GM04504 (cell line): ENCODE measurements at places on chromosomes 1 and 21.

DNA sequence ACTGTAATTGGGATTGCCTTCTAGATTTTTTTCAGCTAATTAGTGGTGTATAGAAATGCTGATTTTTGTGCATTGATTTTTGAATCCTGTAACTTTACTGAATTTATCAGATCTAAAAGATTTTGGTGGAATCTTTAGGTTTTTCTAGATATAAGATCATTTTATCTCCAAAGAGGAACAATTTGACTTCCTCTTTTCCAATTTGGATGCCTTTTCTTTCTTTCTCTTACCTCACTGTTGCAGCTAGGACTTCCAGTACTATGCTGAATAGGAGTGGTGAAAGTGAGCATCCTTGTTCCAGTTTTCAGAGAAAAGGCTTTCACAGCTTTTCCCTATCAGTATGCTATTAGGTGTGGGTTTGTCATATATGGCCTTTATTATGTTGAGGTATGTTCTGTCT is 53.6 kb downstream of the TESK2 start:
- no peak for DNase-seq

DNA sequence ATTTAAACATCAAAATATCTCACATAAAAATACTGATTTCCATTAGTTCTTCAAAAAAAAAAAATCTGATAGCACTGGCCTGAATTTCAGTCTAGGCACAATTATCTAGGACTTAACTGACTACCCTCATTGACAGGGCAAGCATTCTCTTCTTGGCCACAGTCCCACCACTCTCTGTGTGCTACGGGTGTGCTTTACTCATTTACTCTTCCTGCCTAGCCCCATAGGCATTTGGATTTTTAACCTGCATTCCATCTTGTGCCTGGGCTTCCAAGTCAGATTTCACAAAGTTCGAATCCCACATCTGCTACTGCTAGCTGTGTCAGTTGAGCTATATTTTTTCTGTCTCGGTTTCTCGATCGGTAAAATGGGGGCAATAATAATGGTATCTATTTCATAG is 38.0 kb downstream of the PTPN14 start:
- DNase-seq = no peak

GRCh38 chr1:31152181-31152795 is 86.8 kb upstream of the PUM1 start:
- DNase-seq = peak; percentile 69

- DNase-seq = no peak
Measured at GRCh38 chr1:33167650-33168447, 14.0 kb downstream of the TRIM62 start.

DNA sequence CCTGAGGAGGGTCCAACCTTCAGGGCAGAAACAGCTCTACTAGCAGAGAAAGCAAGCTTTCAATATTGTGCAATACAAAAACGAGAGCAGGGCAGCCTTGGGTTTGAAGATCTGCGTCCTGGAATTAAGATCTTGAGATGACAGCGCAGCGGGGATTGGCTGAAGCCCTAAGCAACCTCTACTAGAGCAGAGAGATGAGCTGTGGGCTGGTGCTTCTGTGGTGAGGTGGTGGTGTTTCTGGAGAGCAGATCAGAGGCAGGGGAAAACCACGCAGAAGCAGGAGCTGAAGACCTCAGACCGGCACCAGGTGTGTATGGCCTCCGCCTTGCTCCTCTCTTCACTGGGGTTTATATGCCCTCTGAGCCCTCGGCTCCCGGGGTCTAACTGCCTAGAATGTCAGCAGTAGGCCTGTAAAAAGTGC is 12.5 kb downstream of the TRAF3IP3 start:
- DNase-seq = no peak

DNA sequence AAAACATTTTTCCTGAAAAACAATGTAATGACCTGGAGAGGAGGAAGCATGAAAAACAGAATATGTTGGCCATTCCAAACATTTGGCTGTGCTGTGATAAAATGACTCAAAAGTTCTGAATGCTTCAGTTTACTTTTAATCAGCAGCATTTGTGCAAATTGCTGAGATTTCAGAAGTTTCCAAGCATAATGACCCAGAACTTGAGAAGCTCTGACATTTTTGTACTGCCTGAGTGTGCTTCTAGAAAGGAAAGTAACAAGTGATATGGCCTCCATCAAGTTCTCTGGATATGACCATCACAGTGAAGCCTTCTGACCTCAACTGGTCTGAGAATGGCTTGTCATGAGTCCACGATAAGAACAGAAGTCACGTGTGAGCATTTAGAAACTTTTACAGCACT is 283.4 kb upstream of the ZRANB2 start:
- DNase-seq = no peak

- DNase-seq = no peak
Measured at GRCh38 chr1:4022715-4023114, 122.6 kb upstream of the C1orf174 start.

DNA sequence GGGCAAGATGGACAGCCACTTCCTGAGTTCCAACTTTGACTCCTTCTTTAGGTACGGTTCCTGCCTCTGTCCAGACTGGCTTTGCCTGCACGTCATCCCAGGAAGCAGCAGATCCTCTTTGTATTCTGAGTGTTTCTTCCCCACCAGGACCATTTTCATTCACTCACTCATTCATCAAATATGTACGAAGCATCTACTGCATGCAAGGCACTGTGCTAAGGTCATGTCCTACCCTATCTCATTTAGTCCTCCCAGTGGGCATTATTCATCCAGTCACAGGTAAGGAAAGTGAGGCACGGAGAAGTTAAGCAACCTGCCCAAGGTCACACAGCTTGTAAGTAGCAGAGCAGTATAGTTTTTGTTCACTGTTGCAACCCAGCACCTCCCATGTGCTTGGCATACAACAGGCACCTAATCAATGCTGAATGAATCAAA is 13.9 kb downstream of the CRYBG2 start:
- no peak for DNase-seq

GRCh38 chr1:206479183-206480125 is 9.2 kb downstream of the IKBKE start:
- DNase-seq = peak; percentile 47

DNA sequence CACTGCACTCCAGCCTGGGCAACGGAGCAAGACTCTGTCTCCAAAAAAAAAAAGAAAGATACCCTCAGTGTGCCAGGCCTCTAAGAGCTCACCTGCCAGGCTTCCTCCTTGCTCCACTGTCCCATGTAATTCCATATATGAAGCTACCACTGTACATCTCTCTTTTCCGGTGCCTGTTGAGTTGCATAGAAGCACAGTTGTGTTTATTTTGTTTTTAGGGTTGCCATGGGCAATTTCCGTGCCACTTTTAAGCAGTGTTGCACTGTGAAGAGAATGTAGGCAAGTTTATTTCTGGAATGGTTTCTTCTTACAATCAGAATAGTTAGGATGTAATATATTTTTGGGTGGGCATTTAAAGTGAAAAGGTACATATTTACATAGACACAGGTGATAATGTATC is 23.3 kb downstream of the MR1 start:
- no peak for DNase-seq

- DNase-seq = no peak
Measured at GRCh38 chr1:112866151-112866550, 89.8 kb downstream of the SLC16A1 start.

DNA sequence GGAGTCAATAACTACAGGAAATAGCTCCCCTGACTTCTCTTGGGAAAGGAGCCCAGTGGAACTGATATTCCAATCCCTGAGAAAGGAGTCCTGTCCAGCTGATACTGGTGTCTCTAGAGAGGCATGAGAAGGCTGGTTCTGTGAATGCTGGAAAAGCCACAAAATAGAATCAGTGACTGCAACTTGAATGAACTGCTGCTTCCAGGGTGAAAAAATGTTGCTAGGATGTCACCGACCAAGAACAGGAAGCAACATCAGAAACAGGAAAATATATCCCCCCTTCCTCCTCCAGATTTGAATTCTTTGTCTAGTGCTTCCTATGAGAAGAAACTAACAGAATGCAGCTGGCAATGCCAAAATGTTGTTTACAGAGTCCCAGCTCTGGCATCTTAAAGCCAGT is 269.3 kb upstream of the LYPLAL1 start:
- DNase-seq = no peak

GRCh38 chr1:35619237-35620121 is 21.8 kb downstream of the PSMB2 start:
- DNase-seq = no peak

- DNase-seq = no peak
Measured at GRCh38 chr1:10856176-10856683, 59.8 kb upstream of the CASZ1 start.

DNA sequence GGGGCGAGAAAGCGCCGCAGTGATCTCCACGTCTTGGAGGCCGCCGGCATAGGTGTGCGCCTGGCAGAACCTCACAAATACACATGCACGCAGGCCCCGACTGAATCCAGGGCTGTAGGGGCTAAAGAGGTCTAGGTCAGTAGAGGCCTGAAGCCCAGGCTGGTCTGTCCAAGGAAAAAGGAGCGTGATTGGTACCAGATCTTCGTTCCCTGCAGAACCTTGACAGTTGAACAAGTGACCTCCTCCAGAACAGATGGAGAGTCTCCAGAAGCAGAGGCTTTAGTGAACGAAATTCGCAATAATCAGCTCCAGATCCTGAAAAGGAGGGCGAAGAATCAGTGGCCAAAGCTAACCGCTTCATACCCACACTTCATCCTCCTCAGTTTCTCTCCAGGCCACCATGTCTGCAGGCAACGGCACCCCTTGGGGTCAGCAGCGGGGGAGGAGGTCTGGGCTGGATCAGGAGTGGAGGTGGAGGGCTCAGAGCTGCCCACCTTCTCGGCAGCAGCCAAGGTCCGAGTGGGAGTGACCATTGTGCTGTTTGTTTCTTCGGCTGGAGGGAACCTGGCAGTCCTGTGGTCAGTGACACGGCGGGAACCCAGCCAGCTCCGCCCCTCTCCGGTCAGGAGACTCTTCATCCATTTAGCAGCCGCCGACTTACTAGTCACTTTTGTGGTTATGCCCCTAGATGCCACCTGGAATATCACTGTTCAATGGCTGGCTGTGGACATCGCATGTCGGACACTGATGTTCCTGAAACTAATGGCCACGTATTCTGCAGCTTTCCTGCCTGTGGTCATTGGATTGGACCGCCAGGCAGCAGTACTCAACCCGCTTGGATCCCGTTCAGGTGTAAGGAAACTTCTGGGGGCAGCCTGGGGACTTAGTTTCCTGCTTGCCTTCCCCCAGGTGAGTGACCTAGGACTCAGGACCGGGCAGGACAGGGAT is 749 bp upstream of the PEX11B start:
- no peak for DNase-seq

GRCh38 chr1:58149271-58149812 is 397.2 kb downstream of the OMA1 start:
- DNase-seq = no peak

DNA sequence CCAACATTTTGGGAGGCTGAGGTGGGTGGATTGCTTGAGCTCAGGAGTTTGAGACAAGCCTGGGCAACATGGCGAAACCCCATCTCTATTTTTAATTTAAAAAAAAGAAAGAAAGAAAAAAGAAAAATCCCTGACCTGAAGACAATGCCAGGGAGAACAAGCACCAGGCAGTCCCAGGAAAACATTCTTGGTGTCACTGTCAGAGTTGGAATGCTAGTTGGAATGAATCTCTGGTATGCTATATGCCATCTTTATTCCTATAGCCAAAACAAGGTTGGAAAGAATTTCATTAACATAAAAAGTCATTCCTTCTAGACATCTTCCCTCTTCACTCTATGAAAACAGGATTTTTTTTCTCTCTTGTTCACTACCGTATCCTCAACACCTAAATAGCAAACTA is 2.8 kb downstream of the DNAJC8 start:
- DNase-seq = no peak

DNA sequence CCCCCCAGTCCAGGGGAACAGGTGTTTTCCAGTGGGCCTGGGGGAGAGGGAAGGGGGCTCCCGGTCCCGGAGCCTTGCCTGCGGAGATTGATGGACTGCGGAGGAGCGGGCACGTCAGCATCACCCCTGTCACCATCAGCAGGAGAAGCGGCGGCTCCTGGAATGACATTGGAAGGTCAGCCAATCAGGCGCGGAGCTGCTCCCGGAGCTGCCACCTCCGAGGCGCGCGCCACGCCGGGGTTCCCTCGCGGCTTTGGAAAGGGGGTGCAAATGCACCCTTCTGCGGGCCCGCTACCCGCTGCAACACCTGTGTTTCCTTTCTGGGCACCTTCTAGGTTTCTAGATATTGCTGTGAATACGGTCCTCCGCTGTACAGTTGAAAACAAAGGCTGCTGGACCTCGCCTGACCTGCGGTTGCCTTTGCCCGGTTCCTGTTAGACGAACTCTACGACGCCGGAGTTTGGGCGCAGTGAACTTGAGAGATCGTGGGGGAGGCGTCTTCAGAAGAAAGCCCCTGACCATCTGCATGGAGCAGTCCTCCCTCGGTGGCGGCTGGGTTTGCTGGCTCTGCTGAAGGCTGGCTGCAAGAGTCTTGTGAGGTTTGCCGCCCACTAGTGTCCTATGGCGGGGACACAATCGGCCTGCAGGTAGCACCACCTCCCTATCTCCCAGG is 5.3 kb downstream of the DSCAM start:
- DNase-seq = no peak

DNA sequence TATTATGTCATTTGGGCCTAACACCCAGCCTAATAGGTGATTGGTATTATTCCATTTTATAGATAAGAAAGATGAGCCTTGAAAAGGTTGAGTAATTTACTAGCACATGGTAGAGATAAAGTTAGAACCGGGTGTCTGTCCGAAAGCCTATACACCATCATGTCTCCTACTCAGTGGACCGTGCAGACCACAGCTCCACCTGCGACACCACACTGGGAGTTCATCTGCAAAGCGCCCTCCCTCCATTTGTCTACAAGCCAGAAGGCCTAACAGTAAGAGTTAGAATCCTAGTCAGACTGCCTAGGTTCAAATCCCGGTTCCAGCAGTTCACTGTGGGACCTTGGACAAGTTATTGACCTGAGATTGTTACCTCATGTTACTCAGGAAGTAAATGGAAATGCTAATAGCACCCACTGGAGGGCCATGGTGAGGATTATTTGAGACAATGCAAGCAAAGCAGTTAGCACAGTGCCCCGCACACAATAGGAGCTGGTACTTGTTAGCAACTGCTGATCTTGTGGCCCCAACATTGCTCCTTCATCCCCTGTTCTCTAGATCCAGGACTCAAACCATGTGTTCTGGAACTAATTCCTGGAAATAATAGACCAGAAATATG is 20.5 kb downstream of the ARMH1 start:
- no peak for DNase-seq

- no peak for DNase-seq
Measured at GRCh38 chr1:208413006-208413405, 168.8 kb upstream of the PLXNA2 start.

GRCh38 chr1:56229186-56229585 is 350.2 kb downstream of the PLPP3 start:
- DNase-seq = no peak
